ENCODE measurements at places on chromosomes 5 and 9.

- DNase-seq, result peak; percentile 82
Measured at GRCh38 chr9:71683598-71684235, 84.6 kb downstream of the CEMIP2 start.

GRCh38 chr9:137989999-137990715 is 112.6 kb downstream of the CACNA1B start:
- DNase-seq, result no peak

DNA sequence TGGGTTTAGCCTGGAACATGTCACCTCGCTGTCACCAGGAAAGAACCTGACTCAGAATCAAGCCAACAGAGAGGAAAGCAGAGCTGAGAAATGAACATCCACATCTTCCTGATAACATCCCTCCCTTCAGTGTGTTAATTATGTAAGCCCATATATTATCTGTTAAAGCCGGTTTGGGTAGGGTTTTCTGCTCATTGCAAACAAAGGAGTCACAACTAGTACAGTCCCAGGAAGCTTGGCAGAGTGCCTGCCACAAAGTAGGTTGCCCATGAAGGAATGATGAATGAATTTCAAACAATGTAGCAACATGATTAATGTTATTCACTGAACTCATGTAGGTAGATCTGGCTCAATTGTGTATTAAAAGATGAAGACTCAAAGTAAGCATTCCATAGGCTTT is 10.4 kb upstream of the PPARGC1B start:
- no peak for DNase-seq

DNA sequence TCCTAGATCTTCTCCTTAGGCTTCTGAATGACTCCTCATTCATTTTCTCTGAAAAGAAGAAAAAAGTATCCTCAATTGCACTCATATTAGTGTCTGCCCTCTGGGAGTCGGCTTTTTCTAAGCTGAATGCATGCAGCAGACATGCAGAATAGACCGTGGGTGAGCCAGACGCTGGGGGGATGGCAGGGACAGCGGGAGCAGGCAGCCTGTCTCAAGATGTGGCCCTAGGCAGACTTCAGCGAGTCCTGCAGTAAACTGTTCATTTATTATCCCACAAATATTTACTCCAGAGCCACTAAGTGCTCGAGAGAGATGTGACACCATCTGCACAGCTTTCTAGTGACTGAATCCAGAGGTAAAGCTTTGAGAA is 164.9 kb upstream of the RAI14 start:
- DNase-seq, result peak; percentile 60

DNA sequence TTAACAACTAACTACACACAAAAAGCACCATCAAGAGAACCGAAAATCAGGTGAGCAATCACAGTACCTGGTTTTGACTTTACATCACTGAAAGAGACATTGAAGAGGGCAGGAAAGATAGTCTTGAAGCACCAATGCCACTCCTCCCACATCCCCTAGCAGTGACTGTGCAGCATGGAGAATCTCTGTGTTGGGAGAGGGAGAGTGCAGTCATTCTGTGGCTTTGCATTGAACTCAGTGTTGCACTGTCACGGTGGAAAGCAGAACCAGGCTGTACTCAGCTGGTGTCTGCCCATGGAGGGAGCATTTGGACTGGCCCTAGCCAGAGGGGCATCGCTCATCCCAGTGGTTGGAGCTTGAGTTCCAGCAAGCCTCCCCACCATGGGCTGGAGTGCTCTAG is 40.4 kb downstream of the C5 start:
- no peak for DNase-seq

DNA sequence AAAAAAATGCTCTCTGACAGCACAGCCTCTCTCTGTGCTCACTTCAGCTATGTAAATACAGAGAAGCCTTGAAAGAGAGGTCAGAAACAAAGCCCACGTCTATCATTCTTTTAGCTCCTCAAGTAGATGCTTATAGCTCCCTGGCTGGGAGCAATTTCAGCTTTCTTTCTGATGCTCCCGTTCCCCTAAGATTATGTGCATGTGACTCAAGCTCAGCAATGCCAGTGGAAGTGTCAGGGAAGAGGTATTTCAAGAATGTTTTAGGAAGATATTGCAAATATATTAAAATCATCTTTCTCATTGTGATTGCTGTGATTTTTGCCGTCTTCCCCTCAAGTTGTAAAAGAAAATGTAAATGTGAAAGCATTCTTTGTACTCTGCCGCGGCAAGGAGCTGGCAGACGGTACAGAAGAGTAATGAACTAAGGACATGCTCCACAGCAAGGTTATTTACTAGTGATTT is 1353.7 kb upstream of the ACO1 start:
- no peak for DNase-seq

- no peak for DNase-seq
Measured at GRCh38 chr5:179225387-179225786, 119.9 kb downstream of the ADAMTS2 start.

DNA sequence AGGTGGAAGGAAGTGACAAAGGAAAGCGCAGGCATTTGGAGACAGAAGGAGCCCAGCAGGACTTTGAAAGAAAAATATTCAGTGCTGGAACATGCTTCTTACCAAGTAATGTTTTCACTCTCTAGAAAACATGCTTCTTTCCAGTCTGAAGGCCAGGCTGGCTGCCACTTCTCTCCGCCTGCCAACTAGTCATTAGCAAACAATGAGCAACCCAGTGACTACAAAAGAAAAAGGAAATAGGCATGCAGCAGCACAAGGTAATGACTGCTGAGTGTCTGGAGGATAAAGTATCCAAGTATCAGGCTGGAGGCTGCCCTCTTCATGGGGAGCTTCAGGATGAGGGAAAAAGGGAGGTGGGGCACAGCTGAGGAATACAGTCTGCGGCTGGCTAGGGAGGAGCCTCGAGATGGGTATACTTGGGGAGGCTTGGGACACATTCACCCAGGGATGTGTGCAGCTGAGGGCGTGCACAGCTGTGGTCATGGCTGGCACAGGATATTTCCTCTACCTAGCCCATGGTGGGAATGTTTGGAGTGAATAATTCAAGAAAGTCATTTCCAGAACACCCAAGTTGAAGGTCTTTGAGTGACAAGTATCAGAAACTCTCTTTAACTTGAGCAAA is 161.5 kb upstream of the KIF2A start:
- DNase-seq, result no peak

GRCh38 chr5:81080809-81081460 is 120.8 kb downstream of the RASGRF2 start:
- DNase-seq, result no peak

DNA sequence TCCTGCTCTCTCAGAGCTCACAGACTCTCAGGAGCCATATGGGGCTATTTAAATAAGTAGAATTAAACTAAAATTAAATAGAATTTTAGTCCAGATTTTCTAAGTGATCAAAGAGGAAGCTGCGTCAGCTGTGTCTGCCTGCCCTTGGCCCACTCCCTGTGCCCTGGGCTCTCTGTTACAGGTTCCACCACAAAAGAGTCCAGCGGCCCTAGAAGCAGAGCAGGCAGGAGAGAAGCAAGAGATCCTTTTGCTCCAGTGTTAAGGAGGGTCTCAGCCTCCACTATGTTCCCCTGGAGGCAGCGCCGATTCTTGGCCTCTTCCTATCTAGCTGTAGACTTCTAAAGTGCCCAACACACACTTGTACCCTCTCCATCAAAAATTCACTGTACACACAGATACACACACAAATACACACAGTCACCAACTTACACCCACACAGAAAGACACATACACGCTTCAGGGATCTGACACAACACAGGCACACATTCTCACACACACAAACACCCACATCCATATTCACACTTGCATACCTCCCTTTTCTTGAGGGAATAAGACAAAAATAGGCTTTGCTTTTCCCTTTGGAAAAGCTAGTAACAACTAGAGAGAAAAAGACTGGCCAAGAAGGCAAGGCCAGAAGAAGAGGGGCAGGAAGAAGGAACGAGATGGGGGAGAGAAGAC is 5.5 kb upstream of the TNIP1 start:
- DNase-seq, result no peak

- DNase-seq, result no peak
Measured at GRCh38 chr9:114207034-114207810, 51.9 kb downstream of the COL27A1 start.

- no peak for DNase-seq
Measured at GRCh38 chr5:6436715-6437331, 11.8 kb upstream of the UBE2QL1 start.

GRCh38 chr9:14301006-14301405 is 12.9 kb downstream of the NFIB start:
- no peak for DNase-seq

GRCh38 chr5:38295751-38296150 is 37.4 kb downstream of the EGFLAM start:
- DNase-seq, result no peak

- no peak for DNase-seq
Measured at GRCh38 chr5:146919304-146919703, 40.7 kb upstream of the PPP2R2B start.

DNA sequence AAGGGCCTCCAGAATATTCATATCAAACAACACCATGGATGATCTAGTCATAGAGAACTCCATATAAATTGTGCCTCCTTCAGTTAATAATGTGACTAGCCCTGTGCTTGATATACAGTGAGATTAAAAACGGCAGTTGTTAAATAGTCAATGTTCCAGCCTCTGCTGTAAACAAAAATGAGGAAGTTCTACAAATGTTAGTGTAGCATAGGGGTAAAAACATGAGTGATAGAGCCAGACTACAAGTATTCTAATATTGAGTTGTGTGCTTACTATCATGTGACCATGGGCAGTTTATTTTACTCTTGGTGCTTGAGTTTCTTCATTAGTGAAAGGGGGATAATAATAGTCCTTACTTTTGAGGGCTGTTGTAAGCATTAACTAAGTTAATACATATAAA is 43.3 kb upstream of the SLCO6A1 start:
- DNase-seq, result no peak

DNA sequence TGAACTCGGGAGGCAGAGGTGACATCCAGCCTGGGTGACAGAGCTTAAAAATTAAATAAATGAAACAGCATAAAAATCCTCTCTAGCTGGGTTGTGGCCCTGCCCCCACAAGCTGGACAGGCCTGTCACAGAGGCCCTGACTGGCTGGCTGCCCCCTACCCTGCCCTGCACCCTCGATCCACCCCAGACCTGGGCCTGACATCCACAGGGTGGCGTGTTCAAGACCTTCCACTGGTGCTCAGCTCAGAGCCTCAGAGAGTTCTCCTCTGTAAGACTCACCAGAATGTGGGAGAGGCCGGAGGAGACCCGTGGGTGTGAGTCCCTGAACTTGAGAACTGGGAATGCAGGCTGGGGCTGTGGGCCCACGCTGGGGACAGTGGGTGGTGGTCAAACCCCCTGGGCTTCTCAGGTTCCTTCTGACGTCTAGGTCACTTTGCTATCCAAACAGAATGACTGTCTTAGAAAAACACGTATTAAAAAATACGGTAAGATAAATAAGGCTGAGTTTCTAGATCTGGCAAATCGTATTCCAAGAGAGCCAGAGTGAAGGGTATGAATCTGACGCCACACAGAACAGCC is 9.7 kb upstream of the WDR38 start:
- DNase-seq, result no peak

GRCh38 chr5:125177340-125177739 is 430.9 kb upstream of the ZNF608 start:
- no peak for DNase-seq

DNA sequence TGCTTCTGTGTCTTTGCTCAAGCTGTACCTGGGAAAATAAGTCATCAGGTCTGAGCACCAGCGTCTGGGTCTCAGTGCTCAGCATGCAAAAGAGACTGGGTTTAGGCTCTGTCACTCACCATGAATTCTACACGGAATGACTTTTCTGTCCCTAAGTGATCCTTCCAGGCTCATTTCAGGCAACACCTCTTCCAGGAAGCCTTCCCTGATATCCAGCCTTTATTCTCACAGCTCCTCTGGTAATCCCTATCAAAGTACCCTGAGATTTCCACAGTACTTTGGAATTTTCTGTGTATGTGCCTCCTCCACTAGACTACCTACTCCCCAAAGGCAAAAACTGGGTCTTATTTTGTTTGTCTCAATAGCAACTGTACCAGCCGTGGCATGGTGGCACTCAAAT is 92.7 kb upstream of the BOD1 start:
- no peak for DNase-seq

DNA sequence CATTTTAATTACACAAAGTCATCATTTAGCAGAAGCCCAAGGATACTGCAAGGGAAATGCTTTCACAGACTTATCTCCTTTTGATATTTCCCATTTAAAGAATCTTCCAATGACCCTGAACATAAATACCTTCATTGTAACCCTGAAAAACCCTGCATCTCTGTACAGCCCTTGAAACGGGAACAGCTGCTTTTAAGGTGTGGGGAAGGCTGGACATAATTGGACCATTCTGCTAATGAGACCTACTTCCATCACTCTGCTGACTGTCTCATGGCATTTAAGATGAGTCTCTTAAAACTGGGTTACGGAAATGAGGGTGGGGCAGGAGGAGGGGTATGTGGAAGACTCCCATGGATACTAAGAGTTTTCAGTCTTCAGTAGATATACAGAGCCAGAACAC is 485.8 kb downstream of the BRINP1 start:
- no peak for DNase-seq

DNA sequence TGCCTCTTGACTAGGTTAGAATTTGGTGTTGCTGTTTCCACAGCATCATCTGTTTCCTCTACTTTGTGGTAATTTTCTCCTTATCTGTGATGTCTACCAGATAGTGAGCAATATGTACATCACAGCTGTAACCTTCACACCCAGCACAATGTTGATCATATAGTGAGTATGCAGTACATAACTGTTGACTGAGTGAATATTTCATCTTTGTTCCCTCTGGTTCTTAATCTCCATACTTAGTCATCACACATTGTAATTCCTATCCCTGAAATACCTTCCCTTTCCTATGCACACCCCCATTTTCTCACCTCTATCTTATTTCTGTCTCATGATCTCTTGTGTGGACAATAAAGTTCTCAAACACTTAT is 115.9 kb downstream of the KIF4B start:
- no peak for DNase-seq

- DNase-seq, result no peak
Measured at GRCh38 chr5:150309101-150309885, 6.6 kb upstream of the ARSI start.

DNA sequence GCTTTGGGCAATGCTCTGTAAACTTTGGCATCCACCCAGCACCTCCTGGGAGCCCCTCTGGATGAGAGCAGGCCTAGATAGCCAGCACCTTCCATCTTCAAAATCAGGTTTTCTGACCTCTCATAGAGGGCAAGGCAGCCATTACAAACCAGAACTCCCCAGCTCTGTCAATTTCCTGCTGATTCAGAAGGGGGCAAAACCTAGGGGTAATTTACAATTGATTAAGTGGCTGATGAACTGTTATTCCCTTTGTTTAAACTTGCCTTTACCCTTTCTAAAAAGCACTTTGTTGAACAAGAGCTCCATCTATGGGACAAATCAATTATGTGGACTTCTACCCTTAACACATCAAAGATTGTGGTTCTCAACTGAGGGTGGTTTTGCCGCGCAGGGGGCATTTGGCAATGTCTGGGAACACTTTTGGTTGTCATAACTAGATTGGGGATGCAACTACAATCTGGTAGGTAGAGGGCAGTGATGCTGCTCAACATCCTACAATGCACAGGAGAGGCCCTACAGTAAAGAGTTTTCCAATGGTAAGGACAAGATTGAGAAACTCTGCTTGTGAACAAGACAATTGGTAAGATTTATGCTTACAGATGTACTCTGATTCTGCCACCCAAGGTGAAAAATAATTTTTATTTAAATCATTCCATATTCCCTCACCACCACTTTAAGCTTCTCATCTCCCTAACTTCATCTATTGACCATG is 184.1 kb downstream of the MARCHF11 start:
- DNase-seq, result peak; percentile 16

- peak; percentile 54 for DNase-seq
Measured at GRCh38 chr5:169020102-169020501, 280.8 kb downstream of the SLIT3 start.
